ENCODE measurements at places on chromosomes 5 and 9.

DNA sequence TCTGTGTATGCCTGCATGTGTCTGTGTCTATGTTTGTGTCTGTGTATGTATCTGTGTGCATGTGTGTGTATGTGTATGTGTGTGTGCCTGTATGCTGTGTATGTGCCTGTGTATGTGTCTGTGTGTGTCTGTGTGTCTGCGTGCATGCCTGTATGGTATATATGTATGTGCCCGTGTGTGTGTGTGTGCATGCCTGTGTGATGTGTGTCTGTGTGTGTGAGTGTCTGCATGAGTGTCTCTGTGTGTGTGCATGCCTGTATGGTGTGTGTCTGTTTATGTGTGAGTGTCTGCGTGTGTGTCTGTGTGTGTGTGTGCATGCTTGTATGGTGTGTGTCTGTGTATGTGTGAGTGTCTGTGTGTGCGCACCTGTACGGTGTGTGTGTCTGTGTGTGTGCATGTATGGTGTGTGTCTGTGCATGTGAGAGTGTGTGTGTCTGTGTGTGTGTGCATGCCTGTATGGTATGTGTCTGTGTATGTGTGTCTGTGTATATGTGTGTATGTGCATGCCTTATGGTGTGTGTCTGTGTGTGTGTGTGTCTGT, 137.1 kb upstream of the IRX2 start:
- no peak for DNase-seq

DNA sequence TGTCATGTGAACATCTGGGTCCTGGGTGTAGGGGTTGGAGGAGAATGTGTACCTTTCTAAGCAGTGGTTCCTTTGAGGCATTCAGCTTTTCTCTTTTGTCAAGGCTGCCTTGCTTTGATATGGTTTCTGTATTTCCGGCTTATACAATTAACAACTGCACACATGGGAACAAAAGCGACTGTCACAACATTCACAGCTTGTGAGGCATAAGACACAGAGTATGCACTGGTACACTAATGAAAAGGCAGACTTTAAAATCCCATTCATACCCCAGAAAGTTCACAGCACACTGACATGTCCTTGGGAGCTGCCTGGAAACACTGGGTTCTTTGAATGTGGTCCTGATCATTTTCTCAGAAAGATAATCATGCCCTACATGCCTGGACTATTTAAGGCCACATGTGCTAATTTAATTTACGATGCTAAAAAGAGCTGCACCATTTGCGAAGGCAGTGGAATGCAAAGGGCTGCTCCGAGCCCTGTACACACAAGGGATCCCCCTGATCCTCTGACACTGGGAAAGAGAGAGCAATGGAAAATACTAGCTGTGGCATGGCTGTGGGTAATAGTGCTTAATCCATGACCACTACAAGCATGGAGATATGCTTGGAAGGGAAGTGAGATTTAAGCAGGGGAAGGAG, 131.8 kb downstream of the EFNA5 start:
- no peak for DNase-seq

DNA sequence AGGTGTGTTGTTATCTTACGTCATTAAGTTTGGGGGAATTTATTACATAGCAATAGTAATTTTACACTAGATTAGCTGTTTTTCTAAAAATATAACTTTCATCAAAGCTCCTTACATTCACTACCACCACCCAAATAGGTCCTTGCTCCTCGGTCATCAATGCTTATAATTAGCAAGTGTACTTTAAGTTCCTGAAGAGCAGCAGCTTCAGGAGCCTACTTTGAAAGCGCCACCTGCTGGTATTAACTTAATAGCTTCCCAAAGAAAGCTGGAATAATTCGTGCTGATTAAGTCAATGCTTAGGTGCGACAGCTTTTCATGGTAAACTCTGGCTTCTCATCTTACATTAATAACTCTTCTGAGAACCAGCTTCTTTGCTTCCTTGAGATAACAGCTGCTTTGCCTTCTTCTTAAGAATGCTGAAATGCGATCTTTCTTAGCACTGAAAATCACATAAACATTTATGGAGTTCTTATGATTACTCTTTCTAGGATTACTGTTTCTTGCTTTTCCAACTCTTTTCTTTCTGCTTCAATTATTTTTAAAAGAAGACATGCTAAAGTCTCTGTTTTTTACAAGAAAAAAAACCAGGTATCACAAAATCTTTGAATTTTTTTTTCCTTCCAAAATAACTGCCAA, 10.0 kb upstream of the C5 start:
- DNase-seq, result no peak

DNA sequence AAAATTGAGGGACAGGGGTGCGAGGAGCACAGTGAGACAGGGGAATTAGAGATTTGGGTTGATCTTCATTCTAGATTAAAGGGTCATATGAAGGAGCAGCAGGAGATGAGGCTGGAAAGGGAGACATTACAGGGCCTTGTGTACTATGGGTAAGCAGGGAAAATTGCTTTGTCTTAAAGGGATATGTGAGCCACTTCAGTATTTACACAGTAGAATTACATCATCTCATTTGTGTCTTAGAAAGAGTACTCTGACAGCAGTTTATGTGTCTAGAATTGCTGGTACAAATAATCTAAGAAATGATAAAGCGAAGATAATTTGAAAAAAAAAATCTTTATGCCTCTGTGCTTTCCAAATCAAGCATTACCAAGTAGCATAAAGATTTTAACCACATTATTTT, 287.0 kb upstream of the ARRDC3 start:
- DNase-seq, result no peak

DNA sequence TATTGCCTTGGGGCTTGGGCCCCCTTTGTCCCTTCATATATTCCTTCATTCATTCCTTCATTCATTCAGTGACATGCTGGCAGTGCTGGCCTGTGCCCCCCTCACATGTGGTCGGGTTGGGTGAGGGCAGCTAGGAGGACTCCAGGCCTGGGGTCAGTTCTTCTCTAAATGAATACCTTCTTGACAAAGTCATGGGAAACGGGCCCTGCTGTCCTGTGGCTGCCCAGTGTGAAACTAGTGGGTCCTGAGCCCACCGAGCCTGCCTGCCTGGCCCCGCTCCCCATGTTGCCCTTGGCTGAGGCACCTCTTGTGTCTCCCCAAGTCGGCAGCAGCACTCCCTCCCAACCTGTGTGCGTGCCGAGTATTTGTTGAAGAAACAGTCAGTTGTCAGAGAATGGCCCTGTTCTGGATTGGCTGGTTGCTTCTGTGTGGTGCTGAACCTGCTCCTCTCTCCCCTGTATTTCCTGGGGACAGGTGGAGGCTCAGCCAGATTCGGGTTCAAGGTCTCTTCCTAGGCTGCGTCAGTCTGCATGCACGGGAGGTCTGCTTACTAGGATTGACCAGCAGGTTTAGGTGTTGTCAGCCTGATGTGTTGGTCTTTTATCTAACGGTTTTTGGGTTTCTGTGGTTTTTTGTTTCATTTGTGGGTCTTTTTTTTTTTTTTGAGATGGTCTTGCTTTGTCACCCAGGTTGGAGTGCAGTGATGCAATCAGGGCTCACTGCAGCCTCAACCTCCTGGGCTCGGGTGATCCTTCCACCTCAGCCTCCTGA, 3.0 kb upstream of the CEL start:
- DNase-seq, result no peak

GRCh38 chr5:170752257-170753215, 31.0 kb upstream of the GABRP start:
- no peak for DNase-seq

DNA sequence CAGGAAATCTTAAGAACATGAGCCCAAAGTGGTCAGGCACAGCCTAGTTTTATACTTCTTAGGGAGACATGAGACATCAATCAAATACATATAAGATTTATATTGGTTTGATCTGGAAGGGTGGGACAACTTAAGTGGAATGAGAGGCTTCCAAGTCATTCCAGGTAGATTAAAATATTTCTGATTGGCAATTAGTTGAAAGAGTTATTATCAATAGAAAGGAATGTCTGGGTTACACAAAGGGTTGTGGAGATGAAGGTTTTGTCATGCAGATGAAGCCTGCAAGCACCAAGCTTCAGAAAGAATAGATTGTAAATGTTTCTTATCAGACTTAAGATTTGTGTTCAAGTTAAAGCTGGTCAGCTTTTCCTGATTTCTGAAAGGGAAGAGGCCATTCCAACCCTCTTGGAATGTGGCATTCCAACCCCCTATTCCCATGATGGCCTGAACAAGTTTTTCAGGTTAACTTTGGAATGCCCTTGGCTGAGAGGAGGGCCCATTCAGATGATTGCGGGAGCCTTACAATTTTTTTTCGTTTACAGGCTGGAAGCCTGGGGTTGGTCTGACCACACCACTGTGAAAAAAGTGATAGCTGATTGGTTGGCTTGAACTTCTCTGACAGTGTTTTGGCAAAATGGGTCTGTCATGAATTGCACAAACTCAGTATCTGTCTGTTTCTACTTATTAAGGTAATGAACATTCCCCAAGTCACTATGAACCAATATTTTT, 245.6 kb upstream of the RAI14 start:
- DNase-seq, result no peak

GRCh38 chr5:125065741-125066140, 319.3 kb upstream of the ZNF608 start:
- DNase-seq, result no peak

DNA sequence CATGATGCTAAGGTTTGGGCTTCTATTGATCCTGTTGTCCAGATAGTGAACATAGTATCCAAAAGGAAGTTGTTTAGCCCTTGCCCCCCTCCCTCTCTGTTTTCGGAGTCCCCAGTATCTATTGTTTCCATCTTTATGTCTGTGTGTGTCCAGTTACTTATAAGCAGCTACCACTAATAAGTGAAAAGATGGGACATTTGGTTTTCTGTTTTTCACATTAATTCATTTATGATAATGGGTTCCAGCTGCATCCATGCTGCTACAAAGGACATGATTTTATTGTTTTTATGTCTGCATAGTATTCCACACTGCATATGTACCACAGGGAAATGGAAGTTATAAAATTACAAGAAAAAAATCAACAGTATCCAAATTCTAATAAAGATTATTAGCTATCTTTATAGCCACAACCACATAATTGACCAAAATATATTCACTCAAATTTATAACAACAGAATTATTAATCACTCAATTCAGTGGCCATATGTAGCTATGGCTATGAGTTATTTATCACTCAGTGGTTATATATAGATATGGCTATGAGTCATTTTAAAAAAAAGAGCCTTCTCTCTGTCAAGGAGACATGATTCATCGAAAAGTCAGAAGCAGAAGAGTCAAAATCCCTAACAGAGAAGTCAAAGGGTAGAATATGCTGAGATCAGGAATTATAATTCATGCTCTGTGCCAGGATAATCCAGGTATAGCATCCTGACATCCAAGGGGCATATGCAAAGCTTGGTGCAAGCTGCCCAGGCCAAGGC, 367.5 kb downstream of the DEPDC1B start:
- DNase-seq, result no peak

GRCh38 chr5:146199176-146199815, 4.1 kb upstream of the RBM27 start:
- DNase-seq, result no peak

DNA sequence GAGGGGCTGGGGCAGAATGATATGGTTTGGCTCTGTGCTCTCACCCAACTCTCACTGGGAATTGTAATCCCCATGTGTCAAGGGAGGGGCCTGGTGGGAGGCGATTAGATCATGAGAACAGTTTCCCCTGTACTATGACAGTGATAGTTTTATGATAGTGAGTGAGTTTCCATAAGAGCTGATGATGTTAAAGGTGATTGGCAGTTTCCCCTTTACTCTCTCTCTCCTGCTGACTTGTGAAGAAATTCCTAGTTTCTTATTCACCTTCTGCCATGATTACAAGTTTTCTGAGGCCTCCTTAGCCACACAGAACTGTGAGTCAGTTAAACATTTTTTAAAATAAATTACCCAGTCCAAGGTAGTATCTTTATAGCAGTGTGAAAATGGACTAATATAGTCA, 120.4 kb upstream of the CDH9 start:
- no peak for DNase-seq

DNA sequence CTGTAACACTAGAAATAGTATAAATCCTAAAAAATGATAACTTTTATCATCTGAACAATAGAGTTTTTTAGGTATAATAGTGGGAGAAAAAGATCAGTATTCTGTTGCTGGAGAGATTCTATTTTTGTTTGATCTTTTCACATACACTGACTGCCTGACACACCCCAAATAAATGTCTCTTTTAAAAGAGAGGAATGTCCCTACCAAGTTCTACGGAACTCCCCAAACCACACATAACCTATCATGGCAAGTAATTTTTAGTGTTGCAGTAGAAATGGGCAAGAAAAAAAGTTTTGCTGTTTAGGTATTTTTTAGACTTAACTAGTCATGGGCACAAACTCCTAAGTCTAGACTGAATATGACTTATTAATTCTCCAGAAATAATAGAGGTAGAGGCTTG, 139.1 kb downstream of the ELAVL2 start:
- DNase-seq, result no peak

DNA sequence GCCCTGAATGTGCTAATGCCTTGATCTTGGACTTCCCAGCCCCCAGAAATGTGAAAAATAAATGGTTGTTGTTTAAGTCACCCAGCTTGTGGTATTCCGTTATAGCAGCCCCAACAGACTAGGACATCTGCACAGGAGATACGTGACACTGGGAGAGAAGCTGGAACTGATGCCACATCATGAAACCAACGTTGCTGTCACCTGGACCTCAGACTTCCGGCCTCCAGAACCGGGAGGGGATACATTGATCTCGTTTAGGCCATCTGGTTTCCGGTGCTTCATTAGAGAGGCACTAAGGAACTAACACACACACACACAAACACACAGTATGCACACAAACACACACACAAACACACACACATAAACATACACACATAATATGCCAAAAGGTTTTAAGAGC, 75.0 kb upstream of the ICE1 start:
- DNase-seq, result no peak

- no peak for DNase-seq
Measured at GRCh38 chr5:166602271-166602670, 1689.2 kb upstream of the WWC1 start.

- no peak for DNase-seq
Measured at GRCh38 chr9:123865226-123866000, 64.5 kb downstream of the DENND1A start.

- DNase-seq, result no peak
Measured at GRCh38 chr5:172150514-172151425, 37.3 kb downstream of the STK10 start.

DNA sequence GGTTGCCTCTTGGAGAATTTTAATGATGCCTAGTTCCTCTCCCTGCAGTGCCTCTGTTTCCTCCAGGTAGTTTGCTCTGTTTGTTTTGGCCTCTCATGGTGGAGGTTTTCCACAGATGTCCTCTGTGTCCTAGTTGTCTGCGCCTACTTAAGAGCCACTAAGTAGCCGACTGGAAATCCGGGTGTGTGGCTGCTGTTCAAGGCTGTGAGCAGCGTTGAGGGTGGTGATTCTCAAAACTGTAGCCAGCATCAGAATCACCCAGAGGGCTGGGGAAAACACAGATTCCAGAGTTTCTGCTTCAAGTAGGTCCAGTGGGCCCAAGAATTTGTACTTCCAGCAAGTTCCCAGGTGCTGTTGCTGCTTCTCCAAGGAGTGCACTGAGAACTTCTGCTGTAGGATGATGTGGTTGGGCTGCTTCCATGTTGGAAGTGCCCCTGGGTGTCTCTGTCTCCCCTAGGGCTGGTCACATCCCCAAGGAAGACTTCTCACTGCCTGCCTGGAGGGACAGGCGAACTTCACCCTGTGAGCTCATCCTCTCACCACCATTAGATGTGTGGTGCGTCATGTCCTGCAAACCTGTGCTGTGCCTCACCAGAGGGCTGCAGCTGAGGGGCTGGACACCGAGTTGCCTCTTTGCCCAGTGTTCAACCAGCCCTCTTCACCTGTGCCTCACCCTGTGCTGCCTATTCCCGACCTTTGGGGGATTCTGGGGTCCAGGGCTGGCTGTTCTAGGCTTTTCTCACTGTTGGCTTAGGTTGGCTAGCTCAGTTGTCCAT, 34.8 kb downstream of the SECISBP2 start:
- no peak for DNase-seq

All from activated CD4-positive, alpha-beta T cell treated with anti-CD3 and anti-CD28 coated beads for 24 hours (primary cell).